ENCODE measurements at places on chromosomes 2 and 18.

GRCh38 chr18:49304751-49305150, 155.7 kb downstream of the DYM start:
- no peak for DNase-seq

DNA sequence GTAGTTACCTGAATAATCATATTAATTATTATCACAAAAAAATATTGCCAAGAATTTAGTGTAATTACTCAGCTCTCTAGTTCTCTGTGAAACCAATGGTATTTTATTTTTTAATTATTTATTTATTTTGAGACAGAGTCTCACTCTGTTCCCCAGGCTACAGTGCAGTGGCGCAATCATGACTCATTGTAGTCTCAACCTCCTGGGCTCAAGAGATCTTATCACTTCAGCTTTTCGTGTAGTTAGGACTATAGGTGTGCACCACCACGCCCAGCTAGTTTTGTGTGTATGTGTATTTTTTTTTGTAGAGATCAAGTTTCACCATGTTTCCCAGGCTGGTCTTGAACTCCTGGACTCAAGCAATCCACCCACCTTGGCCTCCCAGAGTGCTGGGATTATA, 440.4 kb upstream of the CDH20 start:
- DNase-seq = no peak

DNA sequence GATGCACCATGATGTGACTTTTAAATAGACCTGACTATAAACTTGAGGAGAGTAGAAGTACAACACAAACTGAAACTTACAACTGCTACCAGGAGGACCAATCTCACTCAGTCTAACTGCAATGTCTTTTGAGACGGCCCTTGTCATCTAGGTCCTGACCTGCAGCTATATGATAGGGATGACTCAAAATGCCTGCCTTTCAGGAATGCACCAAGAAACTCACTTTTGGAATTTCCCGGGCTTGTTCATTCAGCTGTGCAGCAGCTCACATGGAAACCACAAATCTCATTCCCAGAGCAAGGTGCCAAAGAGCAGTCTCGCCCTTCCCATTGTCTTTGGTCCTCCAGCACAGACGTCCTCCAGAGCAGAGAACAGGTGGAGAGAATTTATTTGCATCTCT, 113.7 kb downstream of the SPOPL start:
- no peak for DNase-seq

DNA sequence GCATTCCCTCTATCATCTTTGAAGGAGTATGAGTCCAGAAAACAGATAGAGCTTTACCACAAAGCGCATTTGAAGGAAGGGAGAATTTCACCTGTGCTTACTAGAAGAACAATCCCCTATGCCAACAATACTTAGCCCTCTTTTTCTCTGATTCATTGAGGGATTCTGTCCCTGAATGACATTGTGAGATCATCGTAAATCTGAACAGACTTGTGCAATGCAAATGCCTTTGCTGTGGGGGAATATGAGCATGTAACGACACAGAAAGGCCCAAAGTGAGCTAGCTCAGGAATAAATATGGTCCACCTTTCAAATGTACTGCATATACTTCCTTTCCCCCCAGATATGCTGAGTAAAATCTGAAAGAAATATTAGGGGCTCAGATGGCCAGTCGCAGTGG, 67.6 kb downstream of the SCN1A start:
- no peak for DNase-seq

Measured in activated CD8-positive, alpha-beta memory T cell treated with anti-CD3 and anti-CD28 coated beads for 4 hours (primary cell).